NB4 (cell line): ENCODE measurements at places on chromosomes 4 and X.

DNA sequence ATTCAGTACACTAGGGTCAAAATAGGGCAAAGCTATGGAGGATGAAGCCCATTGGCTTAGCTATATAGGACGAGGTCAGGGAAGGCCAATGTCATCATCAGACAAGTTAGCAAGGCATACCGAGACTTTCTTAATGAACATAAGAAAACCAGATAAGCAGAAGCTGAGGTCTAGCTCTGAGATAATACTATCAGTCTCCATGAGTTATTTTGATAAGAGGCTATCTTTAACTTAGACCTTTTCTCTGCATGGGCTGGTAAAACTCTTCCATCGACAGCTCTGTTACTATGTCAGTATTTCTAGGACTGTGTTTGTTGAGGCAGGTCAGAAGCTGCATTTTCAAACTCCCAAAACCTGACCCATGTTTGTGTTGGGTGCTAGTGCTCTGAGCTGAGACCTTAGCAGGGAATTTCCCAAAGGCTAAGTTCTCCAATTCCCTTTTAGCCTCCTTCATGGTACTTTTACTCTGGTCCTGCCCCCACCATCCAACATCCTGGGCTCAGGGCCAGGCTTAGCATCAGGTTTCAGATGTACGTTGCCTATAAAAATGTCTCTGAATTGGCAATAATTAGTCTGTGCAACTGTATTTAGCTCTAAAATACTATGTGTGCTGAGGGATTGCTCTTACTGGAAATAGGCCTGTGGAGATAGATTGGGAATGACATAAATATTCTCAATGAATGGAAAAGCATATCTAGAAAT lies 29.3 kb upstream of the LRAT start:
- DNase-seq: no peak

DNA sequence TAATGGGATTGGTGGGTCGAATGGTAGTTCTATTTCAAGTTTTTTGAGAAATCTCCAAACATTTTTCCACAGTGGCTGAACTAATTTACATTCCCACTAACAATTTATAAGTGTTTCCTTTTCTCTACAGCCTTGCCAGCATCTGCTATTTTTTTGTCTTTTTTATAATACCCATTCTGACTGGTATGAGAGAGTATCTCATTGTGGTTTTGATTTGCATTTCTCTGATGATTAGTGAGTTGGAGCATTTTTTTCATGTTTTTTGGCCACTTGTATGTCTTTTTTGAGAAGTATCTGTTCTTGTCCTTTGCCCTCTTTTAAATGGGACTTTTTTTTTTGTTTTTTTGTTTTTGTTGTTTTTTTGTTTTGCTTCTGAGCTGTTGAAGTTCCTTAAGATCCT lies 200.0 kb upstream of the GK2 start:
- no peak for DNase-seq

DNA sequence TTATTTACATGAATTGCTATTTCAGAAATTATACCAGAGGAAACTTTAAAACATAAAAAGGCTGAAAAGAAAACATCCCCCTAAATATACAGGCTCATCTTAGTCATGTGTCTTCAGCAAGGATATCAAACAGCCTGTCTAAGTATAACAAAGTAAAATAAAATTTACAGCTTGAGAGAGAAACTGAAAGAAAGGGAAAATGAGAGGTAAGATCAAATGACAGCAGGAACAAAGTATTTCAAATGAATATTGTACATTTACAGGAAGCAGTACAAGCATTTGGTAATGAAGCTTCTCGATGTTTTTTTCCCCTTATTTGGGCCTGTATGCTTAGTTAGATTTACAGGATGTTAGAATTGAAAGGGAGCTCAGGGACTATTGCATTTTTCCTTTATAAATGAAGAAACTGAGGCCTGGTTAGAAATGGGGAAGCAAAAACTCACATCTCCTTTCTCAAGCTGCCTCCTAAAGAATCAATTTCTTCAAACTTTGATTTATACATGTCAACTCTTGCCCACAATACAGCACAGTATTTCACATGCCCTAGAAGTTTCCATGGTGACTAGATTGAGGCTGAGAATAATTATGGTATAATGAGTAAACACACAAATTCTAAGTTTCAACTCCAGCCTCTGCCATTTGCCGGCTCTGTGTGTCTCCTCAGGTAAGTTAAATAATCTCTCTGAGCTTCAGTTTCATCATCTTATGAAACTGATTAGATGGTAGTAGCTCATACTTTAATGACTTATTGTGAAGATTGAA lies 29.3 kb downstream of the DAPP1 start:
- no peak for DNase-seq

GRCh38 chrX:105313596-105313995 lies 93.1 kb upstream of the TEX13A start:
- DNase-seq: no peak

GRCh38 chr4:67401902-67402301 lies 143.4 kb downstream of the CENPC start:
- no peak for DNase-seq

GRCh38 chrX:49172280-49172780 lies 632 bp downstream of the PLP2 start:
- peak; percentile 86 for DNase-seq

- DNase-seq: peak; percentile 58
Measured at GRCh38 chrX:56726605-56727004, 2.4 kb upstream of the NBDY start.

DNA sequence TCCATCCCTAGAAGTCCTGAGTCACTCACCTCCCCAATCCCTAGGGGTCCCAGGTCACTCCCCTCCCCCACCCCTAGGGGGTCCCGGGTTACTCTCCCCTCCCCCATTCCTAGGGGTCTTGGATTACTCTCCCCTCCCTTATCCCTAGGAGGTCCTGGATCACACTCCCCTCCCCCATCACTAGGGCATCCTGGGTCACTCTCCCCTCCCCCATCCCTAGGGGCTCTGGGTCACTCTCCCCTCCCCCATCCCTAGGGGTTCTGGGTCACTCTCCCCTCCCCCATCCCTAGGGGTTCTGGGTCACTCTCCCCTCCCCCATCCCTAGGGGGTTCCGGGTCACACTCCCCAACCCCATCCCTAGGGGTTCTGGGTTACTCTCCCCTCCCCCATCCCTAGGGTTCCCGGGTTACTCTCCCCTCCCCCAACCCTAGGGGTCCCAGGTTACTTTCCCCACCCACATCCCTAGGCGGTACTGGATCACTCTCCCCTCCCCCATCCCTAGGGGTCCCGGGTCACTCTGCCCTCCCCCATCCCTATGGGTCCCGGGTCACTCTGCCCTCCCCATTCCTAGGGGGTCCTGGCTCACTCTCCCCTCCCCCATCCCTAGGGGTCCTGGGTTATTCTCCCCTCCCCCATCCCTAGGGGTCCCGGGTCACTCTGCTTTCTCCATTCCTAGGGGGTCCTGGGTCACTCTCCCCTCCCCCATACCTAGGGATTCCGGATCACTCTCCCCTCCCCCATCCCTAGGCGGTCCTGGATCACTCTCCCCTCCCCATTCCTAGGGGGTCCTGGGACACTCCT lies 2.1 kb downstream of the ASMTL start:
- DNase-seq: no peak

DNA sequence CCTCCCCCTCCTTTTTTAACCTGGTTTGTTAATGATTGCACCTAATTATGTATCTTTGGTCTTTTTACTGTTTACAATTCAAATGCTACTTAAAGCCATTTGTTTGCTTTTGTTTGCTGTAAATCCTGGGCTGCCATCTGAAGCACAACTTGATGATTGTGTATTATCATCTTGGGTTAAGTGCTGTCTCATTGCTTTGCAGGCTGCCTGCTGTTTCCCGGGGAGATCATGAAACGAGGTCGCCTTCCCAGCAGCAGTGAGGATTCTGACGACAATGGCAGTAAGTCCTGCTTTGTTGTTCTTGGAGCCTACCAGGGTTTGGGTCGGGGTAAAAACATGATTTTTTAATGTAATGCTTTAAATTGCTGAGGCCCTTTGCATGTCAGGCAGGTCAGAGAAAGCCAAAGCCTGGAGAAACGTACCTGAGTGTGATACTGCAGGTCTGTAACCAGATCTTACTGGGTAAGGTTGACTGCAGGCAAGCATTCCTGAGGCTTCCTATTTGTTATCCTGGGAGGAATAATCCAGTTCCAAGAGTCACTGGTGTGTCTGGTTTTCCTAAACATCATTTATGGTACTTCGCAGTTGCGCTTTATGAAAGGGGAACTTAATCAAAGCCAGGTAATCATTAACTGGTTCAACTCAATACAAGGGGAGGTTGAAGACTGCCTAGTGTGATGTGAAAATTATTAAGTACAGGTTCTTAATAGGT lies 22.2 kb downstream of the JADE1 start:
- DNase-seq: no peak

GRCh38 chr4:136992032-136992431 lies 540.3 kb downstream of the PCDH18 start:
- DNase-seq: no peak

GRCh38 chrX:154775419-154776349 lies 13.0 kb downstream of the DKC1 start:
- peak; percentile 55 for DNase-seq

DNA sequence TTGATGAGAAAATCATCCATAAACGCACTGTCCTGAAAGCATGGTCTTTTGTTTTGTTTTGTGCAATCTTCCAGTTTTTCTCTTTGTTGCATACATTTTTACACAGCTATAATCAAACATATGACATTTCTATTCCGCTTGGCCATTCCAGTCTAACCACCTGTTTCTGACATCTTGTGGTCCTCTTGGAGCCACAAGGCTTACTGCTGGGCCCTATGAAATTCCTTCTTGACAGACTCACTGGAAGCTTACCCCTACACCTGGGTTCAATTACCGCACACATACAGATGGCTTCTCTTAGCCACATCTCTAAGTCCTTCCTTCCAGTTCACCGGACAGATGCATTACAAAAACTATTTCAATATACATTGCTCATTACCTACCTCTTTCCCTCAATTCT lies 72.4 kb downstream of the PAPSS1 start:
- no peak for DNase-seq

GRCh38 chrX:120310861-120311726 lies at the start of gene TMEM255A:
TSS of gene TMEM255A (minus strand) at chrX:120311461. CDS start at chrX:120311309, 152 bp downstream.
- DNase-seq: peak; percentile 54

GRCh38 chr4:123088501-123088900 lies 166.1 kb upstream of the NUDT6 start:
- DNase-seq: peak; percentile 41

- no peak for DNase-seq
Measured at GRCh38 chr4:186360551-186360950, 94.6 kb downstream of the F11 start.

DNA sequence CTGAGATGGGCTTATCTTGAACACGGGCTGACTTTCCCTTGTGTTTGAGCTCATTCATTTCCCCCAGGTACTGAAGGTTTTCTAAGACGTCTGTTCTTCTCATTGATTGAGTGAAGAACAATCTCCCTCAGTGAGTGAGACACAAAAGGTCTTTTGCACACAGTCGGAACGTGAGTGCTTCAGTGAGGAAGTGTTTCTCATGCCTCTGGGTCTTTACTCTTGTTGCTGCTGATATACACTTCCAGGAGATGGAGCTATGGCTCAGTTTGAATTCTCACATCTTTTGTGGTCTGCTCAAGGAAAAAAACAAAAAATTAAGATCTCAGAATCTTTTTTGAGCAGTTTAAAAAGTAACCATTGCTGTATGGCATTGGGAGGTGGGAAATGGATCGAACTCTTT lies 981.9 kb upstream of the TENM3 start:
- peak; percentile 9 for DNase-seq

DNA sequence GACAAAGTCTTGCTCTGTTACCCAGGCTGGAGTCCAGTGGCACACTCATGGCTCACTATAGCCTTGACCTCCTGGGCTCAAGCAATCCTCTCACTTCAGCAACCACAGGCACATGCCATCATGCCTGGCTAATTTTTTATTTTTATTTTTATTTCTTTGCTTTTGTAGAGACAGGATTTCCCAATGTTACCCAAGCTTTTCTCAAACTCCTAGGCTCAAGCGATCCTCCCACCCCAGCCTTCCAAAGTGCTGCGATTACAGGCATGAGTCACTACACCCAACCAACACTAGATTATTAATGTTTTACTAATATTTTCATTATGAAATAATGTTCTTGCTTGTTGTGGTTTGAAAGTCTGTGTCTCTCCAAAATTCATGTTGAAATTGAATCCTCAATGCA lies 5.2 kb upstream of the ACTRT1 start:
- DNase-seq: no peak

GRCh38 chr4:174521800-174522182 lies 497 bp downstream of the HPGD start:
- DNase-seq: no peak

GRCh38 chr4:149409146-149409545 lies 406.5 kb downstream of the IQCM start:
- no peak for DNase-seq

DNA sequence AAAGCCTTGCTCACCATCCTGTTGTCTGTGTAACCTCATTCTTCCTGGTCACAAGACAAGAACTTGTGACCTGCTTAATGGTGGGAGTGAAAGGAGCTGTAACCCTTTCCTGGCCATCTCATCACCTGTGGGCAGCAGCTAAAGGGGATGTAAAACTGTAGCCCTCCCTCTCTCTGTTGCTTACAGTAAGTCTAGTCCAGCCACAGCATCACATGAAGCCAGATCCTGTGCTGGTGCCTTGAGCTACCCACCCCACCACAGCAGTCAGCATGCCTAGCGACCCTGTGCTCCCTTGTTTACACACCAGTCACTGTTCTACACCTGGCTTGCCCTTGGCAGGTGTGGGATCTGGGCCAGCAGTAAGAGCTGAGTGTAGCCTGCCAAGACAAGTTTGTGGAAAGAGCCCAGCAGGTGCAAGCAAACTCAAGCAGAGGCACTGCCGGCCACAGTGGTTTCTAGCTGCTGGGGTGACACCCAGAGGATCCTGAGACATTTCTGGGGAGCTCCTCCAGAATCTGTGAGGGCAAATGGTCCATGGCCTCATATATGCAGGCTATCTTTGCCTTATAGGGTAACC lies 41.0 kb downstream of the UGT2B28 start:
- no peak for DNase-seq

DNA sequence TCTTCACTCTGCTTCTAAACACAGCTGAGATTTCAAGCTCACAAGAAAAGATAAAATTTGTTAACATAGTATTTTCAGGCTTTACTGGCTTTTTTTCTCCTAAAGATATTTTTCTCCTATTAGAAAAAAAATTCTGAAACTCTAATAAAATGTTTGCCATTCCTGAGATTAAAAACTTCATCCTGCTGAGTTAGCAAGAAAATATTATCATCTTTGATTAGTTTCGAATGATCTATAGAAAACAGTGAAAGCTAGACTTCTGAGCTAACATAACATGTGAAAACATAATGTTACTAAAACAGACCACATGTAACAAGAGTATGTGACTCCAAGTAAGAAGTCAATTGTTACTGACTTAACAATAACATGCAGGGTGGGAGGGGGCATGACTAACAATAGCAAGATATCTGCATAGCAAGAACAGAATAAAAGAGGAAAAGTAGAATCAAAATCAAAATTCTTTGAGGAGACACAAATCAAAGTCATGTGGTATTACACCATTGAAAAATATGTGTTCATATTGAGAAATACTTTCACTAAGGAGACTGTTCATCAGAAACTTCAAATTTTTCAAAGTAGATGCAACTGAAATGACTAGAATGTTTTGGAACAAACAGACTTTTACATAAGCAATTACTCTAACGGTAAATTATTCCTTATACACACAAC lies 14.5 kb downstream of the TBCK start:
- no peak for DNase-seq
